Aorta (tissue), 5 donors: ENCODE measurements at places on chromosomes 2 and 18. TPM values are rescaled to one million over a fixed set of nuclear protein-coding genes. Genes with fewer than 3 reads are reported as not detected.

Gene SETBP1
- 85.0 TPM for total RNA-seq

Gene WDR75
- 26.3 TPM for total RNA-seq

Gene IL36A
- not detected for total RNA-seq

Gene CD8B2
- 0.10 TPM for total RNA-seq

Gene SNRPD1
- 35.4 TPM for total RNA-seq

Gene GCG
- not detected for total RNA-seq

Gene CNRIP1
- 40.7 TPM for total RNA-seq

DNA sequence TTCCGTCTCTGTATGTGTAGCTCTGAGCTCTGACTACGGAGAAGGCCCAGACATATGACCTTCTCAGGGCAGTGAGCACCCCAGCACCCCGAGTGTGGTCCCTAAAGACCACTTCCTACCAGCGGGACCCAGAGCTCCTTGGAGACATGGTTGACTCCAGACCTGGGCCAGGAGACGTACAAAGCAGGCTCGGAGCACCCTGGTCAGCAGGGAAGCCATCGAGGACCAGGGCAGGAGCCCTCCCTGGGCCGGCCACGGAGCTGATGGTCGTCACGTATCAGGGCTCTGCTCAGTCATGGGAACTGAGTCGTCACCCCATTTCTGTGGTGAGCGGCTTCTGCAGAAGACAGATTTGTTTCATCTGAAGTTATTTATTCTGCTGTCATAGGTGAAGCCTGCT, 12.8 kb upstream of the NEU4 start:
- H3K27me3 ChIP-seq, result no peaks in the 10 kb centered on the region
- H3K4me1 ChIP-seq, result no peaks in the 10 kb centered on the region
- H3K27ac ChIP-seq, result no peak overlapping the region
- no peaks in the 10 kb centered on the region for H3K36me3 ChIP-seq

DNA sequence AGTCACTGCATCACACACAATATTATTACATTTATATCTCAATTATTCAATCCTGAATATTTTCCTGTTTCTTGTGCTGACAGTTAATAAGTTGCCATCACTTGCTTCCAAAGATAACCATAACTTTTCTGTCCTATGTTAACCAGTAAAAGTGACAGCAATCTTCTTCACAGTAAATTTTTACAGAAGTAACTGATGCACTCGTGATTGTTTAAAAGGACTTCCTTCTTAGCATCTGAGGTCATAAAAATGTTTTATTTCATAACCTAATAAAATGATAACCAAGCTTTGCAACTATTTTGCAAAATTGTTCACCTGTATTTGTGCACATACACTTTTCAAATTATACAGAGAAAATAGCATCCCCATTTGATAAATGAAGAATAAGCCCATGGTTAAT, 20.6 kb upstream of the ANKRD62 start:
- no peak overlapping the region for H3K4me3 ChIP-seq
- no peaks in the 10 kb centered on the region for H3K4me1 ChIP-seq
- no peaks in the 10 kb centered on the region for H3K36me3 ChIP-seq
- no peaks in the 10 kb centered on the region for H3K27me3 ChIP-seq

DNA sequence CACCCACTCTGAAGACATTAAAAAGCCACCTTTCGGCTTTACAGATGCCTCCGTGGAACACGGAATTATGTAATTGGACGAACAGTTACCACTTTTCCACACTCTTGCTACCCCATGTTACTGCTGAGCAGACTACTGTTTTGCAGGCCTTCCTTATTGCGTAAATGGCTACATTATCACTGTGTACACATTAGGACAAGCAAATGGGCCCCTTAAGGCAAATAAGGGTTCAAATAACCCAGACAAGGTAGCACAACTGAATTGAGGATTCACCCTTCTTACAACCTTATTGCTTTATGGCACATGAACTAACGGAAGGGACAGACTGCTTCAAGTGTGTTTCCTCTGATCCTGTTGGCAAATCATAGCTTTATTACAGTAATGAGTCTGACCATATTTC, 832.2 kb upstream of the FANCL start:
- no peak overlapping the region for H3K27ac ChIP-seq
- H3K27me3 ChIP-seq, result no peaks in the 10 kb centered on the region
- DNase-seq, result no peak
- no peaks in the 10 kb centered on the region for H3K36me3 ChIP-seq

DNA sequence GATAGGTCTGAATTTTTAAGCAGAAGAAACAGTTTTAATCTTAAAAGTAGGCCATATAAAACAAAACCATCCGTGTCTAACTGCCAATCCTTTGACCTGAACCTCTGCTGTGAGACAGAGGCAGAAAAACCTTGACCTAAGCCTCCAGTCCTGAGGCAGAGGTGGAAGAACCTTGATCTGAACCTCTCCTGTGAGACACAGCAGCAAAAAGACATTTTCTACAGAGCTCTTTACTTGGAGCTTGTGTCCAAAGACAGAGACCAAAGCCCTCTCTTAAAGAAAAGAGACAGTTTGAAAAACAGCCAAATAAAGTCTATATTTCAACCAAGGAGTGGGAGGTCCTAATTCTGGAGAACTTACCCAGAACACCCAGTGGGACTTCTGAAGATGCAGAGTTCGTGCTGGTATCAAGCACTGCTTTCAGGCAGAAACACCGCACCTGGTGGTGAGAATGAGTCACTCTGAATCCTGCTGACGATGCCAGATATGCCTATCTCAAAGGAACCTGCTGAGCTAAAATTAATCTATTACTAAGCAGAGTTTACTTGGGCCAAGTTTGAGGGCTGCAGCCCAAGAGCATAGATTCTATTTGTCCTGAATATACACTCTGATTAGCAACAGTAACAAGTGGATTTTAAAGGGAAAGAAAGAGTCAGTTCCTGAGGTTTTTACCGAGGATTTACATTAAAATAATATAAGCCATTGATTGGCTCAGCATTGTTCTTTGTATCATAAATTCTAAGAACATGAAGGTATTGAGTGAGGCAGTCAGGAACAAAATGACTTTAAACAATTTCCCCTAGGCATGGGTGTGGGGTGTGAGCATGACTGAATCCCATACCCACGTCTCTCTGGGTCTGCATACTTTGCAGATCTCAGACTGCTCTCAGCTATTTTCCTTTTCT, 806.4 kb downstream of the TRIB2 start:
- H3K4me3 ChIP-seq, result no peak overlapping the region
- H3K4me1 ChIP-seq, result no peaks in the 10 kb centered on the region
- no peak for DNase-seq
- no peaks in the 10 kb centered on the region for H3K27me3 ChIP-seq

GRCh38 chr18:55302167-55302833, 285.7 kb downstream of the TCF4 start:
- H3K27ac ChIP-seq, result no peak overlapping the region
- H3K36me3 ChIP-seq, result no peaks in the 10 kb centered on the region
- DNase-seq, result no peak

DNA sequence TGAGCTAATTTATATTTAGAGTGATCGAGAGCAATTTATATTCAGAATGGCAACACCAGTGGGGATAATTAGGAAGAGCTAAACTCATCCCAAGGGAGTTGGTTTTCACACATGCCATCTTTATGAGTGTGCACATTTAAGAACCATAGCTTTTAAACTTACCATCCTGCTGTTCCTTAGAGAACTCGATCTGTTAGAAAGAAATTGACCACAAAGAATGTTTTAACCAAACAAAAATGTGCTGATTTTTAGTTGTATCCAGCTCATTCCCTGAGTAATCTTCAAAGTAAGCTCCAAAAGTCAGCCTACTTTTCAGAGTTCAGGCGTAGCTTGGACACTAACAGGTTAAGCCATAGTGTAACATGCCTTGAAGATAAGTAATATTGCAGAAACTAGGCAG, 12.6 kb downstream of the MYL1 start:
- no peaks in the 10 kb centered on the region for H3K36me3 ChIP-seq
- DNase-seq, result no peak
- no peaks in the 10 kb centered on the region for H3K4me1 ChIP-seq
- no peak overlapping the region for H3K4me3 ChIP-seq

DNA sequence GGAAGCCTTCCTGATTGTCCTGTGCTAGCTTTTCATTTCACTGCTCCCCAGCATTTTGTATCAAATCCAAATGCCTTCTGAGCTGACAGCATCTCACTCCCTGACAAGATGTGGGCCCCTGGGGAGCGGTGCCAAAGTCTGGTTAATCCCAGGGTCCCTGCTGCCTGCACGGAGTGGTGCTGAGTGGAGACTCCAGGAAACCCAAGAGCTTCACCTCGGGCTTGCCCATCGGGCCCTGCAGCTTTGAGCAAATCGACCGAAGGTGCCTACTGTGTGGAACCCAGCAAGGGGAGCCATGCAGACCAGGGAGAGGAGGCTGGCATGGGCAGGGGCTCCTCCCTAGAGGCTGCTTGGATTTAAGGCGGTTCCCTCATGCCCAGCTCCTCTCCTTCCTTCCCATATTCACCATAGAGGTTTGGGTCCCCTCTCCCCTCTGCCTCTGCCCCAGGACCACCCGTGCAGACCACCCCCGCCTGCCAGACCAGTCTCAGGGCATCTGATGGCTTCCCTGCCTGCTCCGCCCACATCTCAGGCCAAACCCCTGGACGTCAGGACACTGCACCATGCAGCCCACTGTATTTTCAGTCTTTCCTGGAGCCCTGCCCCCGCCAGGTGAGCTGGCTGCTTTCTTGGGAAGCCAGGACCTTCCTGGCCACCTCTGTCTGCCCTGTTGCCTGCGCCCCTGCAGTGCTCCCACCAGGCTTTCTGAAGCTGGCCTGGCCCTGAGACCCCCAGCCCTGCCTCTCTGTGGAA, 37.8 kb downstream of the RRM2 start:
- no peaks in the 10 kb centered on the region for H3K4me1 ChIP-seq
- no peak overlapping the region for H3K27ac ChIP-seq
- H3K36me3 ChIP-seq, result no peaks in the 10 kb centered on the region
- no peak for DNase-seq
- no peaks in the 10 kb centered on the region for H3K27me3 ChIP-seq
- no peak overlapping the region for H3K4me3 ChIP-seq

DNA sequence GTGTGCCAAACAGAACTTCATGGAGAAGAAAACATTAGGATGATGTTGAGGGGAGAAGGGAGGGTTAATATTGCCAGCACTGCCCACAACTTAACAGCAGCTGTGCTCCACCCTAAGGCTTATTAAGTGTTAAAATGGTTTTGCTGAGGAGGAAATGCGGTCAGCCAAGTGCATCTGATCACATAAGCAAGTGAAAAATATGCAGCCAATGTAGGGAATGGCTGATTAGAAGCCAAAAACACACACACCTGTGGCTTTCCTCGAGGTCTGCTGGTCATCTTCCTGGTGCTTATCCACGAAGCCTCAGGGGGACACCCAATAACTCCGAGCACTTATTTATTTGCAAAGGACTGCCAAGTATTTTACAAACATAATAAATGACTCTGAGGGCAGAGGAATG, 66.3 kb upstream of the GPR45 start:
- no peak for DNase-seq
- no peaks in the 10 kb centered on the region for H3K27me3 ChIP-seq

DNA sequence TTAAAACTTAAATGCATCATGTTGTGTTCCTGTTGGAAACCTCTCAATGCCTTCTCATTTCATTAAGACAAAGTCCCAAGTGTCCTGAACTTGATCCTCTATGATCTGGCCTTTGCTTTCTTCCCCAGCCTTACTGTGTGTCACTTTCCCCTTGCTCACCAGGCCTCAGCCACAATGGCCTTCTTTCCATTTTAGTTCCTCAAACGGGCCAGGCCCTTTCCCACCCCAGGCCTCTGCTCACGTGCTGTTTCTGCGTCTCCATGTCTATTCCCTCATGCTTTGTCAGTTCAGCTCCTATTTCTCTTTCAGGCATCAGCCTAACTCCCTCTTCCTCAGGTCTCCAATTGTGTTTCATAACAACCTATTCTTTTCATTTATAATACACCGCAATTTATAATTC, 19.5 kb downstream of the CXCR4 start:
- no peaks in the 10 kb centered on the region for H3K4me1 ChIP-seq
- no peaks in the 10 kb centered on the region for H3K36me3 ChIP-seq
- H3K27me3 ChIP-seq, result no peaks in the 10 kb centered on the region
- no peak overlapping the region for H3K4me3 ChIP-seq

DNA sequence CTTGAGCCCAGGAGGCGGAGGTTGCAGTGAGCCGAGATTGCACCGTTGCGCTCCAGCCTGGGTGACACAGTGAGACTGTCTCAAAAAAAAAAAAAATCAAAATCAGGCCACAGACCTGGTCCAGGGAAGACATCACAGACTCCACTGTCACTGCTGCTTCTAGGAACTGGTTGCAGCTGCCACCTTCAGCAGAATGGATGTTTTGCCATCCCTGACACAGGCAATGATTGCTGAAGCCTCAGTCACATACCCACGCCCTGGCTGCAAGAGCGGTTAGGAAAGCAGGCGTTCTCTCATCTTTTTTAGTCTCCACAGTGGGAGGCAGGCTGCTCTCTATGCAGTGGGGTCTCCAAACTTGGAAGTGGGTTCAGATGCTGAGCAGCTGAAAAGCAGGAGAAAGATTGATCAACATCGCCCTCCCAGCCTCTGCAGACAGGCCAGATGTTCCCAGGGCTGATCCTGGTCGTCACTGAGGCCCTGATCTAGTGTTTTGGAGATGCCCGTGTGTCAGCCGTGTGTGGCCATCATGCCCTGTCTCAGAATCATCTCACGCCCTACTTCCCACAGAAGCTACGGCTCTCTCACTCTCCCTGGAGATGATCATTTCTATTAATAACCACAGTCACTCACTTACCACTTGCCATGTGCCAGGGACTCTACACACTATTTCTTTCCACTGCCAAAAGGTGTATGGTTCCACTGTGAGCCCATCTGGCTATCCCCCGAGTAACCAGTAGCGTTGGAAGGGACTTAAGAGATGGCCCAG, 91.8 kb downstream of the PLB1 start:
- no peak overlapping the region for H3K4me3 ChIP-seq
- H3K36me3 ChIP-seq, result no peaks in the 10 kb centered on the region
- no peak overlapping the region for H3K27ac ChIP-seq

DNA sequence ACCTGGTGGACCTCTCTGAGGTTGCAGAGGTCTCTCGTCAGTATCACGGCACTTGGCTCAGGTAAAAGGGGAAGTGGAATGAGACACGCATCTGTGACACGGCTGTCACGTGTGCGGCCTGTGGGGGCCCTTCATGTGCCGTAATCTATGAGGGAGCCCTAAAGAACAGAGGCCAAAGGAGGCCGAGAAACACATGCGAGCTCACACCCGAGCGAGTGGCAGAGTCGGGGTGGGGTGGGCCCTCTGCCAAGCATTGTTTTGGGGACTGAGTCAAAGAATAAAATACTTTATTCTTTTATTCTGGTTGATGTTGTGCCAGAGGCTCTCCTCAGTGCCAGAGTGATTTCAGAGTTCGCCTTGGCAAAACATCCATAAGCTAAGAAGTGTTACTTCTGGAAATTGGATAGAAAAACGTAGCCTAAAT, 43.3 kb downstream of the PLB1 start:
- H3K27ac ChIP-seq, result no peak overlapping the region
- H3K36me3 ChIP-seq, result no peaks in the 10 kb centered on the region
- H3K27me3 ChIP-seq, result no peaks in the 10 kb centered on the region
- no peaks in the 10 kb centered on the region for H3K4me1 ChIP-seq

DNA sequence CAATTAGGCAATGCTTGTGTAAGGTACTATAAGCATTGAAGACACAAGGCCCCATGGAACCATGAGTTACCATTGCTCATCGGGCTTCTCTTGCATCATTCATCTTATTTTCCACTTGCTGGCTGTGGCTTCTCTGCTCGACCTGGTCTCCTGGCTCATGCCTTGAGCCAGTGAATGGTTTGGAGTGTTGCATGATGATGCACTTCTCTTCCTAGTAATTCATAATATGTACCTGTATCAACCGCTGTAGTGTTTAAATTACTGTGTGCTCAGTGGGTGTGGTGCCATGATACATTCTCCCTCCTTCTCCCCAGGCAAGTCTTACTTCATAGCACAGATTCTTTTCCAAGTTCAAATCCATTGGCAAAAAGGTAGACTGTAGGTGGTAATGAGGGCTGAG, 66.8 kb downstream of the ABCA12 start:
- H3K4me3 ChIP-seq, result no peak overlapping the region
- no peaks in the 10 kb centered on the region for H3K4me1 ChIP-seq
- H3K27ac ChIP-seq, result no peak overlapping the region
- no peak for DNase-seq
